Right lung (tissue), 10 donors: ENCODE measurements at places on chromosomes 2 and 18.

DNA sequence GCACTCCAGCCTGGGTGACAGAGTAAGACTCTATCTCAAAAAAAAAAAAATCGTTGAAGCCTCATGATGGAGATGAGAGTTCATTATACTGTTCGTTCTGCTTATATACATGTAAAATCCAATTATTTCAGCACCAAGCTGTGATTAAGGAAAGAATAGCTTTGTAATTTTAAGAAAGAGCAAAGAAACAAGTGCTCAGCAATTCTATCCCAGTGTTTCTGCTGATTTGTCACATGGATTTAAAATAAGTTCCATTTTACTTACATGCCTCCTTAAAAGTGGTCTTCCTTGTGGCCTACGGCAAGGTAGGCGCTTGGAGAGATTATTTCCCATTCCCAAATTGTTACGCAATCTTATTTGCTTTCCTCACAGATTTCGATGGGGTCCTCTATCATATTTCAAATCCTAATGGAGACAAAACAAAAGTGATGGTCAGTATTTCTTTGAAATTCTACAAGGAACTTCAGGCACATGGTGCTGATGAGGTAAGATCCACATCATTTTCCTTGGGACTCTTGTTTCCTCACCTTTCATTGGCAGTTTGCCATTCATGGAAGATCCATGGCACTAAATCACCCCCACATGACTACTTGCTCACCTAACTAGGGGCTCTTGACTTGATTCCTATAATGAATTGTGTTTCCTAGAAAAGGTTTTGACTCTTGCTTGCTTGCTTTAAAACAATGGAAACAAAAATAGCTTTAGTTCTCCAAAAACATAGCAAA, 11.5 kb downstream of the ARPC2 start:
- no peak for DNase-seq

- no peak for DNase-seq
Measured at GRCh38 chr2:3160751-3161330, 216.8 kb downstream of the EIPR1 start.

DNA sequence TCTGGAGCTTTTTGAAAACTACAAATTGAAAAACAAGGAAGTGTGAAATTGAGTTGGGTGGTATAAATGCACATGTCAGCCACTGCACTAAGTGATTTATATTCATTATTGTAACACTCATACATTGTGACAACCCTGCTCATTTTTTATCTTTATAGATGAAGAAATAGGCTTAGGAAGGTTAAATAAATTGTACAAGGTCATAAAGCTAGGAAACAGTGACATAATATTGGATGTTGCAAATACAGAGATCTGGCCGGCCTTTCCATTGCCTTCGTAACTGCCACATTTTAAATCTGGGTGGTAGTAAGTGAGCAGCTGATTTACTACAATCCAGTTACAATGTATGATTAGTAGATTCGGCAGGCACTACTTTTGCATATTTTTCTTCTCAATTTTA, 76.6 kb upstream of the LPIN2 start:
- no peak for DNase-seq

DNA sequence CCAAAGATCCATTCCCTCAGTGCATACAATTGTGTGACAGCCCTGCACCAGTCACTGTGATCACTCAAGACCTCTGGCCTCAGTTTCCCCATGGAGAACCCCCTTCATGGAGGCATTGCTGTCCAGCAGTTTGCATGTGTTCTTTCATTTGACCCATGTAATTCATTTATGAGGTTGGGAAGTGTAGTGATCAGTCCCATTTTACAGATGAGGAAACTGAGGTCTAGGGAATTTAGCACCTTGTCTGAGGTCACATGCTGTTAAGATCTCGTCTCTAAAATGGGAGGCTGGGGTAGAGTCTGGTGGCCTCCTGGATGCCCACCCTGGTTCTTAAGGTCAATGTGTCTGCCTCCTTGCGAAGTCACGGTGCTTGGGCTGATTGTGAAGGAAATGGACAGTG, 19.1 kb downstream of the LDLRAD4 start:
- DNase-seq, result no peak

- no peak for DNase-seq
Measured at GRCh38 chr2:107711941-107712340, 114.8 kb upstream of the RGPD4 start.

- DNase-seq, result peak; percentile 61
Measured at GRCh38 chr18:22641958-22642357, 224.2 kb upstream of the CTAGE1 start.
